Dermis blood vessel endothelial cell (primary cell): ENCODE measurements at places on chromosomes 6 and 20. TPM values are rescaled to one million over a fixed set of nuclear protein-coding genes. Genes with fewer than 3 reads are reported as not detected.

- DNase-seq: no peak
These were observed 7.5 kb upstream of the APCDD1L start for GRCh38 chr20:58522666-58523065.

Gene TASP1
- 8.2 and 9.7 TPM in 2 replicates for total RNA-seq

DNA sequence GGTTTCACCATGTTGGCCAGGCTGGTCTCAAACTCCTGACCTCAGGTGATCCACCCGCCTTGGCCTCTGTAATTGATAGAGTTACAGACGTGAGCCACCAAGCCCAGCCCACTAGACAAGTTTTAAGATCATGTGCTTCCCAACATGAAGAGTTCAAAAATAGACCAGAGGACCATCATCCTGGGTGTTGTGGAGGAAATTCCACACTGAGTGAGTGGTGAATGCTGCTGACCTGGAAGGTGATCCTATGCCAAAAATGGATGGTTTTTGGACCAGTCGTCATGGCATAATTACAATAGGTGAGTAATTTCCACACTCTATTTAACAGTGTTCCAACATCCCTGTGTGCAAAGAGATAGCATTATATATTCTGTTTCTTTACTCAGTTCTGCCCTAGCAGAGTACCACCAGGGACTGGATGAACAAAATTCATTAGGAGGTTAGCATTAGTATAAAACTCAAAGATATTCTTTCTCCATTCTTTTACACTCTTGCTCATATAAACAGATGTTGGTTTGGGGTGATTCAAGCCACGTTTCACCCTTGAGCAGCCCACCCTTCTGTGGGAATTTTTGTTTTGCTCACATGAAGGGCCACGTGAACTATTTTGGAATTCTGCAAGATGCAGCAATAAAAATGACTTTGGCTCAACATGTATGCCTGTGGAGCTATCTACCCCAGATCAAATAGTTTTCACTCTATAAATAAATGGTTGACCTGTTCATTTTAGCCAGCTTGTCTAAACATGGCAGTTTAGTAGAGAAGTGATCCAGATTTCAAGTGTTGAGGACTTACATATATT is 206.2 kb upstream of the TCF21 start:
- no peak for DNase-seq

DNA sequence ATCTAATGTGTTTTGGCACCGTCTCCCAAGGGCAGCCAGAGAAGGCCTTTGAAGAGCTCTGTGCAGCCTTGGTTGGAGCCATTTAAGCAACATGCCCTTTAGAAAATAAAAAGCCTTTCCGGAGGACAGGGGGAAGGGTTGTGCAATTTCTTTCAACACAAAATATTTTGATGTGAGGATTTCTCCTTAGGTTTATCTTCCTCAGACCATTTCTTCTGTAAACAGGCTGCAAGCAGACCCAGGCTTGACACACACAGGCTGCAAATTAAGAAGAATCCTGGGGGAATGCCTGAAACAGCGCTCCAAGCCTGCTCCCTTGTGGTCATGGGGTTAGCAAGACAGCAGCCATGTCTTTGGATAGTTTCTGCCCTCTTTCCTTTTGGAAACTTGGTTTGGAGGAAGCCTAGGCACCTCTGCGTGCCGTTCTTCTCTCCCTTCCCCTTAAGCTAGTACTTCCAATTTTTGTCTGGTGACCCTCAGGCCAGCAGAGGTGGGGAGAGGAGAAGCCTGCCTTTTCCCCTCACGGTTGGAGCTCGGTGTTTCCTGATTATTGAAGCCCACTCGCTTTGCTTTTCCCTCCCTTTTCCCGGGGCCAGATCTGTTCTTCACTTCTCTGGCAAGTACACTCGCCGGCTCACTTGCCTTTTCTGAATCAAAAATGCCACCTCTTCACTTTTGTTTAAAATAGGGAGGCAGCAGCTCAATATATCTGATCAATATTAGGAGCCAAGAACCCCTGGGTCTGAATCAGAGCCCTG is 39.6 kb upstream of the NOX3 start:
- DNase-seq: peak; percentile 43

GRCh38 chr6:89492025-89492640 is 59.2 kb downstream of the ANKRD6 start:
- no peak for DNase-seq

DNA sequence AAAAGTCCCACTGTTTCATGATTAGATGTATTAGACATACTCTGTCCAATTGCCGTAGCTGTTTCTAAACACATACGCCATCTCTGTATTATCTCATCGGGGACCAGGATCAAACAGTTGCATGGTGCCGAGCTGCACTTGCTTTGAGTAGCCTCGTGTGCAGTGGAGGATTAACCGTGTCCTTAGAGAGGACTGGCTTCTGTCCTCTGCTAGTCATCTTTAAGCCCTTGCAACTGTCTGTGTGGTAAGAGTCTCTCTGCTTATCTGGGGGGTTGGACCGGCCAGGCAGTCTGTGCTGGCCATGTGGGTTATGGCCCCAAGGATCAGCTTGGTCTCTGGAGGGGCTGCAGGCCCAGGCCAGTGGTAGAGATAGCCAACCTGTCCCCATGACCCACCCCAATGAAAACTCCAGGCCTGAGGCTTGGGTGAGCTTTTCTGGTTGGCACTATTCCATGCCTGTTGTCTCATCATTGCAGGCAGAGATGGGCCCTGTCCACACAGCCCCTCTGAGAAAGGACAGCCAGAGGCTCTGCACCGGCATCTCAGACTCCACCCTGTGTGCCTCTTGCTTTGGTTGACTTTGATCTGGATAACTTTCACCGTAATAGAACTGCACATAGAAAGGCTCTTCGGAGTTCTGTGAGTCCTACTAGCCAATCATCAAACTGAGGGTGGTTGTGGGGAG is 137.3 kb upstream of the SNX9 start:
- DNase-seq: no peak

DNA sequence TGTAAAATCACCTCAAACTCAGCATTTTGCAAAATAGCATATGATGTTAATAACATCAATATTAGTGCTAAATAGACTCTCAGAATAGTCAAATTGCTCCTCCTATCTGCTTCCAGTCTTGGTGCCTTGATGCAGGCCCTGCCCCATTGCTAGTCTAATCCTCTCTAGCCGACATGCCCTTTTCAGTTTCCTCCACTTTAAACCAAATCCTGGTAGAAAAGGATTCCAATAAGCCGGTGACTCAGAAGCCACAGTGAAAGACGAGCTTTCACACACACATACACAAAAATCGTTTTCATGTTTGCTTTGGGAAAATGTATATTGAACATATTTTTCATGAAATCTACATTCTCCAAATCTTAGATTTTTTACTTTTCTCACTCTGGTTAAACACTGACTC is 203.1 kb downstream of the LMBRD1 start:
- no peak for DNase-seq

DNA sequence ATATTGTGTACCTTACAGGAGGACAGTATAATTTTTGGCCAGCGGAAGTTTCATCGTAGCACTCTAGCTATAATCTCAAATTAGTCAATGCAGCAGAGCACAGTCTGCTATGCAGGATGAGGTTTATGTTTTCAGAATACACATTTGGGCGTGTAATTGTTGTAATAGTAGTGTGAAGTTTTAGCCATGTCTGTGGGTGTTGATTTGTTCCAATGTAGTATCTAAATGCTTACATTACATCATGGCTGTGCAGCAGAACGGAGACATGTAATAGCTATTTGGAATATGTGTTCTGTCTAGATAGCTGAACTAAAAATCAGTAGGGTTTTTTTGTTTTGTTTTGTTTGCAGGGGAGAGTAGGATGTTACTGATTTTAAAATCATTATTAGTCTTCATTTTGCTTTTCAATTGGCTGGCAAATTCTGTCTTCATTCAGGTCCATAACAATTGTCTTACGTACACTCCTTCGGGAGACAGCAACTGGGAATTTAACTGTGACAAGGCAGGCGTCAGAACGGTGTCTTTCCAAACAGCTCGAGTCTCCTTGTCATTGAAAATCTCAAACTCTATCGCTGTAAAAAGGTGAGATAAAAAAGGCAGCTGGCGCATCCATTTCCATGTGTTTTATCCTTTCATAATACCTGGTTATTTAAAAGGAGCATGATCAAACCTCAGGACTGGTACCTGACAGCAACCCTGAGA is 65.1 kb upstream of the CDH4 start:
- no peak for DNase-seq

DNA sequence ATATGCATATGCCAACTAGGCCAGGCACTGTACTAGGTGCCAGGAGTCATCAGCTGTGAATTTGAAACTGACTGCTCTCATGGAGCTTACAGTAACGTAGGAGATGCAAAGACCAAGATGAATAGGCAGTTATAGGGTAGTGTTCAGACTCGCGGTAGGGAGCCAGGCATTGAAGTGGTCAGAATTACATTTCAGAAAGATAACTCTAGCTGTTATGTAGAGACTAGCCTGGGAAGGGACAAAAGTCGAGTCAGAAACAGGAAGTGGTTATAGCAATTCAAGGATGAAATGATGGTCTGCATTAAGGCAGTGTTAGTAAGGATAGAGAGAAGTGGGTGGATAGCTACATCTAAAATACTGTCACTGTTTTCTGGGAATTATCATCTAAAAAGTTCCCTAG is 56.6 kb downstream of the PCMT1 start:
- no peak for DNase-seq
